ENCODE measurements at places on chromosomes 16 and 17.

DNA sequence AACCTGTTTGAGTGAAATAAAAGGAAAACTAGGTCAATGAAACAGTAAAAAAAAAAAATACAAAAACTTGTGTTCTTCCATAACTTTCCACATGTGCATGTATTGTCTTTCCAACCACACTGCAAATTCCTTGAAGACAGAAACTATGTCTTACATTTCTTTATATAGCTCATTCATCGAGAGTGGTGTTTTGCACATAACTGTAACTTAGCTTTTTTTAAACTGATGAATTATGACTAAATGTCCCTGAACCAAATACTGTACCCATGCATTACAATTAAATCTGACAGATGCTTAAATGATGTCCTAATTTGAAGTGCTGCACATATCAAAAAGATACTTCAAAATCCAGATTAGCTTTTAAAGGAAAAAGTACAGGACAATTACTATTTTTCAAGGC lies 50.1 kb downstream of the BRIP1 start:
- DNase-seq: no peak

GRCh38 chr16:55263271-55264250 lies 60.4 kb upstream of the IRX6 start:
- DNase-seq: no peak

DNA sequence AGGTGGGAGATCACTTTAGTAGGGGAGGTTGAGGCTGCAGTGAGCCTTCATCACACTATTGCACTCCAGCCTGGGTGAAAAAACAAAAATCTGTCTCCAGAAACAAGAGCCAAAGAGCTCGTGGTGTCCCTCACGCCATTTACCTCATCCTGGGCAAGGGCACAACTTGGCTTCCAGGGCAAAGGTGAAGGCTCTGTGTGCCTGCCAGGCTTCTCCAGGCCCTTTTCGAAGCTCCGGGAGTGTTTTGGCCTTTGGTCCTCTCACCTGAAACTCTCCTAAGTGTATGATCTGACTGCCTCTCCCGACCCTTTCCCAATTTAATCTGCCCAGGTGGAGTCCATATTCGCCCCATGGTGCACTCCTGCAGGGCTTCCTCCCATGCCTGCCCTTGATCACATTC lies 11.6 kb upstream of the CES3 start:
- no peak for DNase-seq

DNA sequence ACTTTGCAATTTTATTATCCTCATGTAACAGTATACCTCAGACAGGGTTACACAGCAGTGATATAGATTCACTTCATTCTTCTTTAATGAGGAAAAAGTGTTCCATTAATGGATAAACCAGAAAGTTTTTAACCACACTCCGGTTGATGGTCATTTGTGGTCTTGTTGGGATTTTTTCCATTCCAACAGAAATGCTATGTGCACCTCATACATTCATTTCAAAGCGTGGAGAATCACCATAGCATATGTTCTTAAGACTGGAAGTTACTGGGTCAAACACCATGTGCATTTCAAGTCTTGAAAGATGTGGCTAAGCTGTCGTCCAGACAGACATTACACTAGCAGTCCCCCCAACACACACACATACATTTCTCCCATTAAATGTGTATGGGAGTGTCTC lies 245.8 kb upstream of the CDH5 start:
- DNase-seq: no peak

Data from effector CD8-positive, alpha-beta T cell (primary cell).